ENCODE measurements at places on chromosomes 11 and 22. TPM values are rescaled to one million over a fixed set of nuclear protein-coding genes. Genes with fewer than 3 reads are reported as not detected.

GRCh38 chr22:26941896-26942636 is 284.7 kb downstream of the MIAT start:
- DNase-seq, result no peak

DNA sequence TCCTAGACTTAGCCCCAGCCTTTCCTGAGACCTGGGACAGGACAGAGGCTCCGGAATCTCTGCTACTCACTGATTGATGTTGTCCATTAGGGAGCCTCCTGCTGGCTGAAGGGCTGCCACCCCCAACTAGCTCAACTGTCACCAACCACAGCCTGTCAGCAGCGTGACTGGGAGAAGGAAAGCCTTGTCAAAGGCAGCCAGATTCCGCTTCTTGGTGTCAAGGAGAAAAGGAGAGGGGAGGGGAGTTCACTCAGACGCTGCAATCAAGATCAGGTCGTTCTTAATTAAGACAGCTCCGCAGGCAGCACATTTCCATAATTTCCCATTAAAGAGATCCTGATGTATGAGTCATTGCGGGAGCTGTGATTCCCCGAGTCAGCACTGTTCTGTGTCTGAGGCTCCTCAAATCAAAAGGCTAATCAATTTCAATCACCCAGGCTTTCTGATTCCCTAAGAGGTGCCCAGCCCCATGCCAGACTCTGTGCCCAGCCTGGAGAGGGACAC is 152.8 kb upstream of the ZBED5 start:
- DNase-seq, result no peak

- DNase-seq, result peak; percentile 82
Measured at GRCh38 chr22:23849009-23850006, 8.4 kb upstream of the SLC2A11 start.

DNA sequence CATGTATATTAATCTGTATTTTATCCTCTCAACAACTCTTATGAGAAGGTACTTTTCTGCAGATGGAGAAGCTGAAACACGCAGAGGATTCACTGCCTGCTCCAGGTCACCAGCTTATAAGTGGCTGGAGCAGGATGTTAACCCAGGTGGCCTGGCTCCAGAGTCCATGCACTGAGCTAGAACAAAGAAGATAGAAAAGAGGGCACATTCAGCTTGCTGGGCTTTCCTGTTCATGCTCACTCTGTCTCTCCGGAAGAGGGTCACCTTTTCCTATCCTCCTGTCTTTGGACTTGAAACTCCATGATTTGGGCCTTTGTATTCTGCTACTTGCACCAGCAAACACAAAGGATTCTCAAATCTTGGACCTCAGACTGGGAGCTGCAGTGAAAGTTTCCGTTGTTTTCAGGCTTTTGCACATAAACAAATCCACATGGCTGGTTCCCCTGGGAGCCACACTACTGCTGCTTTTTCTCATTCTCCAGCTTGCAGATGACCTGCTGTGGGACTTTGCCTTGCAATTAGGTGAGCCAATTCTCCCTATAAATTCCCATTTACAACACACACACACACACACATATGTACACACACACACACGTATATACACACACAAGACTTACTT is 117.3 kb upstream of the GRK3 start:
- no peak for DNase-seq

GRCh38 chr22:19060356-19061009 is 61.7 kb downstream of the DGCR2 start:
- no peak for DNase-seq

- no peak for DNase-seq
Measured at GRCh38 chr11:35550374-35551036, 25.1 kb upstream of the PAMR1 start.

DNA sequence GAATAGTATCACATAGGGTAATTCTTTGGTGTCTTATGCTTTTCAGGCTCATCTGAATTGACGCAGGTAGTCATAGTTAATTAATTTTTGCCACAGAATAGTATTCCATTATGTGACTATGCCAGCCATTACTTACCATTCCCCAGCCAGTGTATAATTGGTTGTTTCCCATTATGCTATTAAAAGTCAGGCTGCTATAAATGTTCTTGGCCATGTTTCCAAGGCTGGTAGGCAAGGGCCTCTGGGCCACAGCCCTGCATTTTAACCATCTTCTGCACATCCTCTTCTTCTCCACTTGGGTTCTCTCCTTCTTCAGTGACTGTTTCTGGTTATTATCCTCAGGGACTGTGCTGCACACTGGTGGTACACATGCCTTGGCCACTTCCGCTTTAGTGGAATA is 190.9 kb downstream of the ADAMTS15 start:
- DNase-seq, result no peak

GRCh38 chr11:118082880-118083552 is 3.7 kb downstream of the SMIM35 start:
- DNase-seq, result no peak

GRCh38 chr11:9726321-9727022 is 62.6 kb downstream of the SWAP70 start:
- no peak for DNase-seq

GRCh38 chr11:76322540-76322939 is 58.4 kb downstream of the THAP12 start:
- no peak for DNase-seq

- no peak for DNase-seq
Measured at GRCh38 chr11:102361086-102362031, 14.3 kb downstream of the BIRC2 start.

GRCh38 chr11:58497951-58498350 is 10.0 kb downstream of the OR5B21 start:
- no peak for DNase-seq

DNA sequence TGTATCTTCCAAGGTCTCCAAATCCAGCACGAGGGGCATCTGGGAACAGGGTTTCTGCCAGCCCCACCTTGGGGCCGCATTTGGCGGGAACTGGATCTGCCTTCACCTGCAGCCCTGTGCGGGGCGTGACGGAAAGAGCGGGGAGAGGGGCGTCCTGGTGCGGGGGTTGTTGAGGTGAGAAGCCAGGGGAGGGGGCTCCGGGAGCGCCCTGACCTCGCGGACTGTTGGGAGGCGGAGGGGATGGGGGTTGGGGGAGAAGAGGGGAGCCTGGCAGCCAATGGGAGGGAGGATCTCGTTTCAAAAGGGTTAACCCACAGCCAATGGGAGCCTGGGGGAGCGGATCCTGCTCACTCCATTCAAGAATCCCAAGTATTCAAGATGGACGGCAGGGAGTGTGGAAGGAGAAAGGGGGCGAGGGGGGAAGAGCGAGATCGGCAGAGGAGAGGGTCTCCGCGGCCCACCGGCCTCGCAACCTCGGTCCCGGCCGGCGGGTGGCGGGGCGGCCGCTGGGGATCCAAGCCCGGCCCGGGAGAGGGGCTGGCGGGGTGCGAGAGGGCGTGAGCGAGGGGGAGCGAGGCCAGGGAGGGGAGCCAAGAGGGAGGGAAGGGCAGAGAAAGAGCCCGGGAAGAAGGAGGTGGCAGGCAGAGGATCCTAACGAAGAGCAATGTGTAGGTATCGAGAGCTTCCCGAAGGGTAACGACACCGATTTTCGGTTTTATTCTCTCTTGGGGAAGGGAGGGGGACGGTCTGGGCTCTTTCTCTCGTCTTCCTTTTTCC is 11.5 kb downstream of the YPEL4 start:
- no peak for DNase-seq

DNA sequence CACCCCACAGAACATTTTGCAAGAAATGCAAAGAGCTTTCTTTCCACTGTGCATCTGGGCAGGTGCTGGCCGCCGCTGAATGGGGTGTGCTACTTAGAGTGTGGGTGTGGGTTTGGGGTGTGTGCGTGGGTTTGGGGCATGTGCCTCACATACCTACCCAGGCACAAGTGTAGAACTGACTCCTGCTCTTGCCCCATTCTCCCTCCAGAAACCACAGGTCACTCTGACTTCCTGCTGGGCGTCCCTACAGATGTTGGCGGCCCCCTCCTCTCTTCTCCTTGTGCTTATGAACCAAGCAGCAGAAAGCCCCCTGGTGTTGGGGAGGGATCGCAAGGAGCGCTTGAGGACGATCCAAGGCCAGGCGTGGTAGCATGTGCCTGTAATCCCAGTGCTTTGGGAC is 63.9 kb downstream of the GRIK4 start:
- DNase-seq, result no peak

DNA sequence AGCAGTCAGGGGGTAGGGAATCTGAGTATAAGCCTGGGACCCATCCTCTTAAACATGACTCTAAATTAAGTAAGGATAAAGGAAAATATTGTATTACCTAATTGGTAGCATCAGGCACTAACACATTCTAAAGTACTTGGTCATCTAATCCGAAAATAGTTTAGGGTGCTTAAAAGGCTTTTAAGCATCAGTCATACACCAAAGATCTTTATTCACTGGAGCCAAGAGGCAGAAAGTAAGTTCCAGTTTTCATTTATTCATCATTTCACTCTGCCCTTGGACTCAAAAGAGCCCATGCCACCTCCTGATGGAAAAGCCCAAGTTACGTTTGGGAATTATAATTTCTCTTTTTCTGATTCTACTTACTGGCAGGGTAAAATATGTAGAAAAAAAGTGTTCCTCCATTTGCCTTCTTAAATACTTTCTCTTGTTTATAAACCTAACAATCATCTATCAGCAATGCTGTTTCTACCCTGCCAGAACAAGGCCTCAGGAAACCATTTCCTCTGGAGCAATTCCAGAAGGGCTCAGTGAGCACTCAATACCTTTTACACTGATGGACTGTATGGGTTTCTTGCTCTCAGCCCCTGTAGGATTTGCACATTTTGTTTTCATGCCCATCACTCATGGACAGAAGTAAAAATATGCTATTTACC is 120.1 kb upstream of the SLC5A12 start:
- DNase-seq, result no peak

DNA sequence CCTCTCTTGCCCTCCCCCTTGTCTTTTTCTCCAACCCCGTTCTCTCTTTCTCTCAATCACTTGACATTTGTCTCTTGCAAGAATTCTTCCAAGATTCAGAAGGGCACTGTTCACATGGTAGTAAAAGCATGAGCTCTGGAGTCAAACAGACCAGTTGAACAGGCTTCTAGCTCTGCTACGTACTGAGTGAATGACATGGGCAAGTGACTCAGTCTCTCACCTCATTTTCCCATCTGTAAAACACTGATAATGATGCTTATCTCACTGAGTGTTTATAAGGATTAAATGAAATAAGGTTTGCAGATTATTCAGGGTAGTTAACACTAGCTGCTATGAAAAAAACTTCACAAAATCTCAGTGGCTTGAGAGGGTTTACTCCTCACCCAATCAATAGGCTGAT is 5.9 kb upstream of the IL10RA start:
- DNase-seq, result no peak

DNA sequence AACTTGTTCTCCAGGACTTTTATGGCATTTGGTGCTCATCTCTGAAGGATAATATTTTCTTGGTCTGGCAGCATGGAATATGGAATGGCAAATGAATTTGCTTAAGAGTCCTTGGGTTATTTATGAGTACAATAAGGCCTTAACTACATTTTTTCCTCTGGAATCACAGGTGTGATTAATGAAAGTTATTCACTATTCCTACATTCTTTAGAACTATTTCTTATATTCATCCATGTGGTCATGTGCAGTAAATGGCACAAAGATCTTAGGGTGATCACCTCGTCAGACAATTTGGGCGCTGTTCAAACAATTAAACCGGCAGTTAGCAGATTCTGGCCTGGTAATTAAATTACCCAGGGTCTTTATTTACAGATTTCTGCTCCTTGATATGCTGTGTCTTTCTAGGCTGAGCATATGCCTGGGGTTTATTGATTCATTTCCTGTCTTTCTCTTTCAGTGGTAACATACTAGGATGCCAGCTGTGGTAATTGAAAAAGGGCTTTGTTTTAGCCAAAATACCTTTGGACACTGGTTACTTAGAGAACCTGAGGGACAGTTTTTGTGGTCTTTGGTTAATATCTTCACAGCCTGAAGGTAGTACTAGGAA is 31.6 kb downstream of the SIK2 start:
- DNase-seq, result no peak

DNA sequence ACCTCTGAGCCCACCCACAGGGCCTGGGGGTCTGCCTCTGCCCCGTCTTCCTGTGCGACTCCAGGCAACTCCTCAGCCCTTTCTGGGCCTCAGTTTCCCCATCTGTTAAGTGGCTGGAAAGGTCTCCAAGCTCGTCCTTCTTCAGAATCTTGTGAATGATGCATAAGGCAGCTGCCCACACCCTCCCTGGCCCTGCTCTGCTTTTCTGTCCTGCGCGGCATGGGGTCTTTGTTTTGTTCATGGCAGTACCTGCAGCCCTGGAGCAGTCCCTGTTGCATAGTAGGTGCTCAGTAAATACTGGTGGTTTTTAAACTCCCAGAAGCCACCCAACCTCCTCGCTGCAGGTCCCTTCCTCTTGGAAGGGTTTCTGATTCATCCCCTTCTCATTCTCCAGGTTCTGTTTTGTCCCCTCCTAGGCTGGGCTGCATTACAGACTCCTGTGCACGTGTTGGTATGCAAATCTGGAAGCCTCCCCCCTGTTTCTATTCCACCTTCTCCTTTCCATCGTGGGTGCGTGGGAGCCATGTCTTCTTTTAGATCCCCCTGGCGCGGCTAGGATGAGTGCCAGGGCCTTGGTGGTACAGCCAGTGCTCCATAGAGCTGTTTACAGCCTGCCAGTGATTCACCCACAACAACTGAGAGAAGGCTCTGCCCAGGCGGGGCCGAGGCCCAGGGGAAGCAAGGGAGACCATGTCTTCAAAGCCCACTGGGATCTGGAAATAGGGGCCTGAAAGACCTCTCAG is 19.3 kb upstream of the SYT7 start:
- no peak for DNase-seq

DNA sequence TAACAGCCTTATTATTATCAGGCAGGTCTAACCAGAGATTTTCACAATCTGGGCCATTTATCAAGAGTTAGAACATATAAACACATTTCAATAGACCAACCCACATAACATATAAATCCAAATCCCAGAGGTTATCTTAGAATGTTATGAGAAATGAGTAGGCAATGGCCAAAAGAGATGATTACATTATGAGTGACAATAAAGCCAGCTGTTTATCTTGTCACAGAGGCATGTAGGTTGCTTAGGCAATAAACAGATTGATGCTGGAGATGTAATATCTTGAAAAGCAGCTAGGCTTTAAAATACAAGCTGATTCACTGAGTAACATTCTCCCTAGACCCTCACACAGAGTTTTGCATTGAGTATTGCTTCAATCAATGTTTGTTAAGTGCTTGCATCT is 148.5 kb upstream of the SESN3 start:
- DNase-seq, result no peak

The CECR2 gene
- total RNA-seq, result 0.18 TPM

The ACTN3 gene
- not detected for total RNA-seq

The MRGPRF gene
- not detected for total RNA-seq

The CCDC88B gene
- 133 TPM for total RNA-seq

The OR51E2 gene
- not detected for total RNA-seq

The DEPDC7 gene
- total RNA-seq, result 0.26 TPM

The OR8G1 gene
- total RNA-seq, result not detected

The CRYBB3 gene
- total RNA-seq, result not detected

The HEPHL1 gene
- not detected for total RNA-seq

The CARS1 gene
- total RNA-seq, result 63.6 TPM

The PES1 gene
- 168 TPM for total RNA-seq

The TANGO2 gene
- 30.0 TPM for total RNA-seq

The SEPTIN5 gene
- 0.98 TPM for total RNA-seq
